ENCODE measurements at places on chromosomes 16 and 17.

DNA sequence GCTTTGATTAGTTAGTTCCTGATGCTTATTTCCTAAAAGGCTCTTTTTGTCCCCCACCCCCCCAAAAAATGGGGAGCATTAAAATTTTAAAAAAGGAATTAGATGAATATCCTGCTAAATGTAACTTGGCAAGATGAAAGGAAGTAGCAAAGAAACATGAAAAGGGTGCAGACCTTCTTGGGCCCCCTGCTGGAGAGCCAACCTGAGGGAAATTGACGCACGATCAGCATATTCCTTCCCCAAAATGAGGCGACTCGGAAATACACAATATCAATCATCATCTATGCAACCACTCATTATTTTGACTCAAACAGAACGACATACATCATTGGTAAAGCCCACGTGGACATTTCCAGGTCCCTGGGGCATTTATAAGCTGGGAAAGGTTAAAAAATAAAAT is 59.7 kb downstream of the GRIN2A start:
- no peak for DNase-seq

- DNase-seq: peak; percentile 23
These were observed 75.1 kb downstream of the CYLD start for GRCh38 chr16:50816901-50817555.

GRCh38 chr16:30853758-30854157 is 40.1 kb downstream of the BCL7C start:
- no peak for DNase-seq

DNA sequence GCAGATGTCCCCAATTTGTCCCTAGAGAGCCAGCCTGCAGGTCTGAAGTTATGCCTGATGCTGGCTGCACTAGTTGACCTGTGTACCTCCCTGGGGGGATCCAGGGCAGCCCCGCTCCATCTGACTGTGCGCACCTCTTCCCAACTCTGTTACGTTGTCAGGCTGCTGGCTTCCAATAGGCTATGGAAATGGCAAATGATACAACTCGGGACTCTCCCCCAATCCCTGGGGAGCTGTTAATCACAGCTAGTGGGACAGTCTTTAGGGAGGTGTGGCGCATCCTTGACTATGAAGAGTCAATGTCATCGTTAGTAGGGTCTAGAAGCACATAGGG is 30.1 kb downstream of the GPRC5B start:
- no peak for DNase-seq

DNA sequence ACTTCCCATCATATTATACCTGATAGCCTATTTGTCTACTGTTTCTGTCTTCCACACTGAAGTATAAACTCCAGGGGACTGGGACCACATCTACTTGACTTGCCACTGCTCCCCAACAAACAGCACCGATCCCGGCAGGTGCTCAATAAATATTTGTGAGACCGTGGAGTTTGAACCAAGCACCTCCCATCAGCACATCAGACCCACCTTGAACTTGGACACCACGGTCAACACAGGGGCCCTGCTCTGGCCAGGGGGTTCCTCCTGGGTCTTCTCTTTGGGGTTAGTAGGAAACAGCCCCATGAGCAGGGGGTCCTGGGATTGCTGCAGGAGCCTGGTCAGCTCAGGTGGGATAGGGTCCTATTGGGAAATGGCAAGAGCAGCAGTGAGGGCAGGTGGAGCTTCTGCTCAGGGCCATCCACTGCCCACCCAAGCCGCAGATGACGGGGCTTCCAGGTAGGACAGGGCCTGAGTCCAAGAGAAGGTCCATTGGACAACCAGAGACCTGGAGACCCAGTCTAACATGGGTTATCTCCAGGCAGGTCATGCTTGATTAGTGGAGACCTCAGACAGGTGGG is 19.9 kb downstream of the ZNHIT3 start:
- no peak for DNase-seq

GRCh38 chr16:6956511-6956910 is 376.1 kb upstream of the RBFOX1 start:
- no peak for DNase-seq

DNA sequence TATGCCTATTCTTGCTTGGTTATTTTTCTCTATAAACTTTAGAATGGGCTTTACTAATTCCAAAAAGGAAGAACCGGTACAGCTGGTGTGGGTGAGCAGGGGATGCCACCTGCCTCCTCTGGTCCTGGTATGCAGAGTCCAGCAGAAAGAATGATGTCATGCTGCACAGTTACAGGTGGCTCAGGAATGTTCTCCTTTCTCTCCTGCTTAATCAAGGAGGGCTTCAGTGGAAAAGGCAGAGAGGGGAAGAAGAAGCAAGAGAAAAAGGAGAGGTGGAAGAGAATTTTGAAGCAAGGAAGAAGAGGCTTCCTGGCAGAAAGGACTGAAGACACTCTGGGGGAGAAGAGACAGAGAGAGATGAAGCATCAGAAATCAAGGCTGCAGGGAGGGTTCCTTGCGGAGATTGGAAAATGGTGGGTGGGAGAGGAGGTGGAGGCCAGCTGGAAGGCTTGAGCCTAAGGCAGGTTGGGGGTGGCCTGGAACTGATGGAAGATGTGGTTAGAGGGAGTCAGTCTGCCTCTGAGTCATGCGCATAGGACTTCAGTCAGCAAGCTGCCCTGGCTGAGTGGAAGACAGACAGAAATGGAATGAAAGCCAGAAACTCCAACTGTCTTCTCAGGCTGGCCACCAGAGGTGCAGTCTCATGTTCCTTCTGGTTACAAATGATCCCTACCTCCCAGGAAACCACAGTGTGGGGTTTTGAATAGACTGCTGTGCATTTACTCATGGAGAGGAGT is 64.6 kb upstream of the CRHR1 start:
- no peak for DNase-seq

GRCh38 chr17:7632492-7632894 is 2.6 kb downstream of the SHBG start:
- no peak for DNase-seq

GRCh38 chr16:80743772-80744171 is 60.6 kb downstream of the CDYL2 start:
- no peak for DNase-seq

DNA sequence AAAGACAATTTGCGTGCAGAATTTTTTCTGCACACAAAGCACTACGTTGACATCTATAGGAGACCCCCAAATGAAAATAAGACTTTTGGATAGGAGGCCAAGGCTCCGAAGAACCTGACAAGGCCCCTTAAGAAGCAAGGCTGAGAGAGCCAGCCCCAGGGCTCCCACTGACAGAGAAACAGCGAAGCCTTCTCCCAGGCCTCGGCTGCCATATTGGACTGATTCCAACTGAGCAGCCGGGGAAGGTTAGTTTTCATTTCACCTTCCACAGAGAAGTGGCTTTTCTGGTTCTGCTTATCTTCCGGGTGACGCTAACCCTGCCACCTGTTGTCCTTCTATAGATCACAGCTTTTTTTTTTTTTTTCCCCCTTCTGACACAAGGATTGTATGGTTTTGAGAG is 356.7 kb downstream of the SOX9 start:
- DNase-seq: no peak

GRCh38 chr17:50059256-50059655 is 3.3 kb downstream of the ITGA3 start:
- DNase-seq: no peak

DNA sequence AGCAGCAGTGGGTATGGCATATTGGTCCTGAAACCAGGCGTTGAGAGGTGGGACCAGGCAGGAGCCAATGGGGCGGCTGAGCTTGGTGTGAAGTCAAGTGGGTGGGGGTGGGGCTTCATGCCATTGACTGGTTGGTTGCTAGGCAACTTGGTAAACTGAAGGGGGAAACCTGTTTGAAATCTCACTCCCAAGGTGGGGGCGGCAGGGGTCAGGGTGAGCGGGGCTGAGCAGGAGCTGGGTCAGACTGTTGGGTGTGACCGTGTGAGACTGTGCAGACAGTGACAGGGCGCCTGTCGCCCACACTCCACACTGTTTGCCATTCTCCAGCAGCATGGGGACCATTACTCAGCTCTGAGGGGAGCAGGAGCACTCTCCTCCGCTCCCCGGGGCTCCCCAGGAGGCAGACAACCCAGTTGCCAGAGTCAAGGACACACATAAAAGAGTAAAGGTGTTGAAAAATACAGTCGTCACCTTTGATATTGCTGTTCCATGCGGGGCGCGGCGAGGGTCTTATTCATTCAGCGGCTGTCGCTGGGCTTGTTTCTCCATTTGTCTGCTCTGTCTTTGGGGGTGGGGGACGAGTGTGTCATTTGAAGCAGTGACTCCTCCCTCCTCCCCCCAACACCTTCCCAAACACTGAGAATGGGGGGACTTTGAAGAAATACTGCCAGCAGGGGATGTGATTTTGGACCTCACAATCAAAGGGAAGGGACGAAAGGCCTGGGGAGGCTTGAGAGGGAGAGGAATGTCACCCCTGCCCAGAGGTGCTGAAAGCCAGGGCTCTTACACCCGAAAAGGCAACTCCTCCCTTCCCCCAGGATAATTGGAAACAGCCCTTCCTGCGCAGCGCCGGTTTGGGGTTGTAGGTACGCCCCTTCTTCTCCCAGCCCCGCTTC is 1.2 kb upstream of the EFNB3 start:
- DNase-seq: peak; percentile 91

DNA sequence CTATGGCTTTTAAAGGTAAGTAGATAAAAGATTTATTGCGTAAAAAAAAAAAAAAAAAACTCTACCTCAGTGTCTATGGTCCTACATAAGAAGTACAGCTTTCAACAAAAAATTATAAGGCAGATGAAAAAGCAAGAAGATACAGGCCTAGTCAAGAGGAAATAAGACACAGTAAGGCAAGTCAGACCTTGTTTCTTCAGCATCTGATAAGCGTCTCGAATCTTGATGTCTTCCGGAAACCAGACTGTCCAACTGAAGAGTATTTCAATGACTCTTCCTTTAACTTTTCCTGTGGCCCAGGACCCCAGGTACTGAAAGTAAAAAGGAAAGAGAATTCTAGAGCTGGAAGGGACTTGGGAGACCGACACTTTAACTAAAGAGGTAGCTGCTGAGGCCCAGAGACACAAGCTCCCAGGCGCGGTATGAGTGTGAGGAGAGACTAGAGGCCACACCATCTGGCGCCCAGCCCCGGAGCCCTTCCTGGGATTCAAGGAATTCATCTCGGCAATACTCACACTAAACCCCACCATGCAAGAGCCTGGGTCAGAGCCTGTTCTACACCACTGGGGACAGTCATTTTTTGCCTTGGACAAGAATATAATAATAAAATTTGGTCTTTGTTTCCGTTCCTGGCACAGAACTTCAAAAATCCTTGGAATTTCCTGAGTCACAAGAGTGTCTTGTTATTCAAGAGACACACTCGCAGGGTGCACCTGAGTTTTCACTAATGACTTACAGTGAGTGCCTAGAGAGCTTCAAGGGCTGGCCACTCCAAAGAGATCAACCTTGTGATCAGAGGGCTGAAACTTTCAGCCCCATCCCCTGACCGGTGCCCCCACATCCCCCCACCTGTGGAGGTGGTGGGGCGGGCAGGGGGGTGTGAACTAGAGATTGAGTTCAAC is 18.6 kb downstream of the GGA2 start:
- DNase-seq: no peak

DNA sequence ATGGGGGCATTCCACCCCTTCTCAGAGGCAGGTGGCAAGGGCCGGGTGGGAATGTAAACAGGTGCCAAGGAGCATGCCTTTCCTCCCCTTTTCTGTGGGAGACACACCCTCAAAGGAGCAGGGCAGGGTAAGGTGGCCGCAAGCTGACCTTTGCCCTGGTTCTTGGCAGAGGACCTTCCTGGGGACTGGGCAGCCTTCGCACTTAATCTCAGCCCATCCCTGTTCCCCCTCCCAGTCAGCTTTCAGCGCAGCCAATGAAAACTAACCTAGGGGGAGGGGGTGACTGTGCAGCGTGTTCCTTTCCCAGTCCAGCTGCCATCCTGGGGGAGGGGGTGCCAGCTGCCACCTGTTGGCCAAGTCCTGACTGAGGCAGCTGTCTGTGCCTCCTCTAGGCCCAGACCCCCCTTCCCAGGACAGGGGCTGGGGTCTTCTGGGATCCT is 2.8 kb downstream of the TRAF4 start:
- no peak for DNase-seq

DNA sequence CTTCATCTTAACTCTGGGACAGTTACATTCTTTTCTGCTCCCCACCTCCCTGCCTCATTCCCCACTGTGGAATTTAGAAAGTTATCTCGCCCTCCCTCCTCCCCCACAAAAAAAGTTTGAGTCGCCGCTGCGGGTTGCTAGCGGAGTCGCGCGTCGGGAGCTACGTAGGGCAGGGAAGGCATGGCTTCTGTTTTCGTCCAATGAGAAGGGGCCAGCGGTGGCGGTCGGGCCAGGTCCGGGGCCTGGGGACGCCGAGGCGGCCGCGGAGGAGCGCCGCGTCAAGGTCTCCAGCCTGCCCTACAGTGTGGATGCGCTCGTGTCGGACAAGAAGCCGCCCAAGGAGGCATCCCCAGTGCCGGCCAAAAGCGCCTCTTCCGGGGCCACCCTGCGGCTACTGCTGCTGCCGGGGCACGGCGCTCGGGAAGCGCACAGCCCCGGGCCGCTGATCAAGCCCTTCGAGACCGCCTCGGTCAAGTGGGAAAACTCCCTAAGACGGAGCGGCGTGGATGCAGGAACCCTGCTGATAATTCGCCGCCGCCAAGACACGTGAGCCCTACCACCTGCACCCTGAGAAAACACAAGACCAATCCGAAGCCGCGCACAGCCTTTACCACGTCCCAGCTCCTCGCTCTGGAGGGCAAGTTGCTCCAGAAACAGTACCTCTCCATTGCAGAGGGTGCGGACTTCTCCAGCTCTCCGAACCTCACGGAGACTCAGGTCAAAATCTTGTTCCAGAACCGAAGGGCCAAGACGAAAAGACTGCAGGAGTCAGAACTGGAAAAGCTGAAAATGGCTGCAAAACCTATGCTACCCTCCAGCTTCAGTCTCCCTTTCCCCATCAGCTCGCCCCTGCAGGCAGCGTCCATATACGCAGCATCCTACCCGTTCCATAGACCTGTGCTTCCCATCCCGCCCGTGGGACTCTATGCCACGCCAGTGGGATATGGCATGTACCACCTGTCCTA is 8.9 kb downstream of the OR4D1 start:
- peak; percentile 85 for DNase-seq

DNA sequence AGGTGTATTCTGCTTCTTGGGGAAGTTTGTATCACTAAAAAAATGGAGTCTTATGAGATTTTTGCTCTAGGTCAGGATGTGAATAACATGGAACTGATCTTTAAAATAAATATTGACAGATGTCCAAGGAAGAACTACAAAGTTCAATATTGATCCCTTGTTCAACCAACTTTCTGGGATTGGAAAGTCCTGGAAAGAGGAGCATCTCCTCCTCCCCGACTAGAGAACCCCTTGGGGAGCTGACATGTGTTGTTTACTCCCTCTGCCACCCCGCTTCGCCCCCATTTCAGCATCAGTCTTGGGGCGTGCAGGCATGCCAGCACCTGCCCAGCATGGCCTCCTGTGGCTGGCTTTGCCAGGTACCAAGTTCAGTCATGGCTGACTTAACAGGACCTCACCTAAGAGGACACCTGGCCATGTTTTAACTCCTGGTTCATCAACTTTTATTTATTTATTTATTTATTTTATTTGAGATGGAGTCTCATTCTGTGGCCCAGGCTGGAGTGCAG is 33.8 kb downstream of the PMFBP1 start:
- no peak for DNase-seq

DNA sequence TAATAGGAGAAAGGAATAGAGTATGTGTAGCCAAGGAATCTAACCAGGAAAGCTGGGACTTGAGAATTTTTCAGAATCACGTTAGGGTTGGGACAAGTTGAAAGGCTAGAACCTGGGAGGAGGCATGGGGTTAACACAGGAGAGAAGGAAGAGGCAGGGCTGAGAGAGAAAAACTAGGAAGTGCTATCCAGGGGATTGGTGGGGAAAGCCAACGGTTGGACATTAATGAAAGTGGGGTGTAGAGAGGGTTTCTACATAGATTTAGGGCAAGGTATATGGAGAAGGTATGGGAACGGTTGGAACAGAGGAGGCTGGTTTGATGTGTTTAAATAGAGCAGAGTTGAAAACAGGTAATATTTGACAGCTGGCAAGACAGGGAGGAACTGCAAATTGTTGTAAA is 2.7 kb downstream of the SRRM2 start:
- no peak for DNase-seq

Measured in ecto neural progenitor cell (in vitro differentiated cells).